ENCODE measurements at places on chromosomes 7 and 10.

DNA sequence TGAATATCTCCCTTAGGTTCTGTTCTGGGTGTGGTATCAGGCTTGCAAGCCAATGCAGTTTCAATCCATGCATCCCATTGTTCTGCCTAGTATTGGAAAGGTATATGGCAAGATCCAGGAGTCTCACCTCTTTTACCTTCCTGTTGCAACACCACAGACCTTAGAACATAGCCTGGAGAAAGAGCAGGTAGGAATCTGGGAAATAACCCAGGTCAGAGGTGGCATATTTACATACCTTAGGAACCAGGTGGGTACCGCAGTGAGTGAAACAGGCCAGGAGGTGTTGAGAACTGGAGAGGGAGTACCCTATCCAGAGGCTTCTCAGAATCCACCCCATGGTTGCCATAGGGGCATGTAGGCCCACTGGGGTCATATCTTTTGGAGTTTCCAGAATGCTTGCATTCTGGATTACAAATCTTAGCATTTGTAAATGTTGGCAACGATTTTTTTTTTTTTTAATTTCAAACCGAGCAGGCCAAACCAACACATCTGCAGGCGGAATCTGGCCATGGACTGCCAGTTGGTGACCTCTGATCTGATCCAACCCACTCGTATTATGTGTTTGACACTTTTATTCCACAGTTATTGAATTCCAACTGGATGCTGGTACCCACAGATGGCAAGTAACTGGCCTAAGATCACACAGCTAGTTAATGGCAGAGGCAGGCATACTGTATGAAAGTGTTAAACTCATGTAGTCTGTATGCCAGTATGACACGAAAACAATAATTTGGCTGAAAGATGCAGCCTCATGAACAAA is 180.3 kb upstream of the TCF7L2 start:
- DNase-seq: no peak

- no peak for DNase-seq
Observed at GRCh38 chr10:101040061-101040460, 9.0 kb downstream of the SFXN3 start.

- no peak for DNase-seq
Observed at GRCh38 chr10:91805110-91805838, 7.0 kb downstream of the TNKS2 start.

- peak; percentile 34 for DNase-seq
Observed at GRCh38 chr10:102269017-102269416, 23.7 kb downstream of the GBF1 start.

GRCh38 chr7:134710854-134711624 is 64.4 kb downstream of the BPGM start:
- DNase-seq: no peak

GRCh38 chr7:155191901-155192478 is 105.7 kb upstream of the INSIG1 start:
- no peak for DNase-seq

DNA sequence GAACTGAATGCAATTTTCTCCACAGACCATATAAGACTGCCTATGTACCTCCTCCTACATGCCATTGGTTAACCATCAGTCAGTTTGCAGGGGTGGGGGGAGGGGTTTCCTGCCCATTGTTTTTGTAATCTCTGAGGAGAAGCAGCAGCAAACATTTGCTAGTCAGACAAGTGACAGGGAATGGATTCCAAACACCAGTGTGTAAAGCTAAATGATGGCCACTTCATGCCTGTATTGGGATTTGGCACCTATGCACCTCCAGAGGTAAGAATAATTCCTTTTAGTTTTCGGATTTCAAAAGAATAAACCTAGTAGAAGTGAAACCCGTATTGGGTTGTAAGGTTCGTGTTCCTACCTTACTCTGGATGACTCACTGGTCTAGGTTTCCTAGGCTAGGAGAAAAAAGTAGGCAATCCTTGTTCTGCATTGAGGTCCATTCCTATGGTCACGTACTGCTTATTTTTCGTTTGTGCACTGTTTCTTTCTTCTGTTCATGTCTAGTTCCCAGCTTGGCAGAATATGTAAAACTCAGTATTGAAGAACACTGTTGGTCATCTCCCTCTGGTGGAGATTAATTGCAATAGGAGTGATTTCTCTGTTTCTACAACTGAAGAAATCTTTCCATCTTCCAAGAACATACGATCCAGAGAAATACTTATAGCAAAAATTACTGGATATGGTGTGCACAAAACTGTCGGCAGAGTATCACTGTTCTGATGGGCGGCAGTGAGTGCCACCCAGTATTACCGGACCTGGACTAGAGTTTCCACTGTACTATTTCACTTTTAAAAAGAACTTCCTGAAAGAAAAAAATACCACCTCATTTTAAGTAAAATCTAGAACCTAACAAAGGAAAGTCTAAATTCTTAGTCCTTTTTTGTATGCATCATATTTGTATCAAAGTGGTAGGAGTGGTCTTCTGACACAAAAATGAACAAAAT is at the start of gene AKR1C3:
Gene AKR1C3 (plus strand): TSS at position 150 of the 941 bp plus-strand sequence. CDS start 31 bp downstream, at position 181.
- peak; percentile 50 for DNase-seq

DNA sequence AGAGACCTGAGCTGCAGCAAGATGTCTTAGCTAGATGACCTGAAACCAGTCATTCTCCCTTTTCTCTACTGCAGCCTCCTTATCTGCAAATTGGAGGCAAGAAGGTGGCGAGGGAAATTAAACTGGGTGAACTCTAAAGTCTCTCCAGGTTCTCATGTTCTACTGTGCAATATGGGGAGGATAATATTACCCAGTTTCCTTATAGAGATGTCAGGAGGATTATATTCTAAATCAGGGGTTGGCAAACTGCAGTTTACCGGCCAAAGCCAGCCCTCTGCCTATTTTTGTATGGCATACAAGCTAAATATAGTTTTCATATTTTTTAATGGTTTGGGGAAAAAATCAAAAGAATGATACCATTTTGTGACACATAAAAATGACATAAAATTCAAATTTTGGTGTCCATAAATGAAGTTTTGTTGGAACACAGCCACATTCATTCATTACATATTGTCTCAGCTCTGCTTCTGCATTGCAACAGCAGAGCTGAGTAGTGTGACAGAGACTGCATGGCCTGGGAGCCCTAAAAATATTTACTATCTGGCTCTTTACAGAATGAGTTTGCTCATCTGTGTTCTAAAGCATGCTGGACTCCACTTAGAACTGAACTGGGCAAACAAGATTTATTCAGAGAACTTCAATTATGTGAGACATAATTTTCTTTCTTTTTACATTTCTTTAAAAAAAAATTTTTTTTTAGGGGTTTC is 19.2 kb upstream of the MALSU1 start:
- DNase-seq: no peak

DNA sequence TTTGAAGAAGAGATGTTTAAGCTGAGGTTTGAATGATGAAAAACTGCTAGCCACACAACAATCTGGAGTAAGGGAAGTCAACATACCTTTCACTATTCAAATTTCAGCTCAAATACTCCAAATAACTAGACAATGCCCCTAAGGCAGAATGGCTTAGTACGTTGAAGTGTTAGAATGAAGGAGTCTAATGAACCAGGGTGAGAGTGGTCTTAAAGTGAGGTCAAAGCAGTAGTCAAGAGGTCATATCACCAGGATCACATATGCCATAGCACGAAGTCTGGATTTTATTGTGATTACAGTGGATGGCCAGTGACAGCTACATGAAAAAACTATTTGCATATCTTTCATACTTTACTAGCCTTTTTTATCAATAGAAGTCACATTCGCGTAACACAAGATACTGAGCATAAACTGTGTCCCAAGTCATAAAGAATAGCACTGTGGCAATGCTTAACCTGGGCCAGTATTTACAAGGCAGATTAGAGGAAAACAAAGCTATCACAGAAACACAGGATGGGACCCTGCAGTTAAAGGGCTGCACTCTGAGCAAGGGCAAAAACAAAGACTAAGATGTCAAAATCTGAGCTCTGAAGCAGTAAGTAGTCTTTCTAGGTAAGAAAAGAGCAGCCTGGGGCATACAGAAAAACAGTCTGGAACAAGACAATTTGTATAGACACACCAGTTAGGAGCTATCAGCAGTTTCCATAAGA is 61.5 kb downstream of the HYCC1 start:
- DNase-seq: no peak

GRCh38 chr10:42428534-42428933 is 209.8 kb downstream of the ZNF33B start:
- DNase-seq: no peak

DNA sequence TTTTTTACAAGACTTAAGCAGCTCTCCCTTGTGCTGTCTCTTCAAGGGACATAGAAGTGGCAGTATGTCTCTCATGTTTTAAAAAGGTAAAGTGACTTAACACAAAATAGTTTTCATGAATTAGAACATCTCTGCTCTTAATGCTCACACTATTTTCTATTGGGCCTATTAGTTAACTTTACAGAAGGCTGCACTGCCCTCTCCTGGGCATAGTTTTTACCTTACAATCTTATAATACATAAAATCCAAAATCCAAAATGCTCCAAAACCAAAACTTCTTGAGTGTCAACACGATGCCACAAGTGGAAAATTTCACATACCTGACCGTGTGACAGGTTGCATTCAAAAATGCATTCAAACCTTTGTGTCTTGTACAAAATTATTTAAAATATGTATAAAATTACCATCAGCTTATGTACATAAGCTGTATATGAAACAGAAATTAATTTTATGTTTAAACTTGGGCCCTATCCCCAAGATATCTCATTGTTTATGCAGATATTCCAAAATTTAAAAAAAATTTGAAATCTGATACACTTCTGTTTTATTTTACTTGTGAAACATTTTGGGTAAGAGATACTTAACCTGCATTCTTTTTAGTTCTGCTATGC is 25.8 kb downstream of the TES start:
- DNase-seq: peak; percentile 70

- DNase-seq: no peak
Observed at GRCh38 chr7:28961972-28962371, 3.8 kb upstream of the TRIL start.

- no peak for DNase-seq
Observed at GRCh38 chr7:107860981-107861652, 29.9 kb upstream of the DLD start.

GRCh38 chr7:29146888-29147609 is 712 bp upstream of the CPVL start:
- DNase-seq: peak; percentile 73

DNA sequence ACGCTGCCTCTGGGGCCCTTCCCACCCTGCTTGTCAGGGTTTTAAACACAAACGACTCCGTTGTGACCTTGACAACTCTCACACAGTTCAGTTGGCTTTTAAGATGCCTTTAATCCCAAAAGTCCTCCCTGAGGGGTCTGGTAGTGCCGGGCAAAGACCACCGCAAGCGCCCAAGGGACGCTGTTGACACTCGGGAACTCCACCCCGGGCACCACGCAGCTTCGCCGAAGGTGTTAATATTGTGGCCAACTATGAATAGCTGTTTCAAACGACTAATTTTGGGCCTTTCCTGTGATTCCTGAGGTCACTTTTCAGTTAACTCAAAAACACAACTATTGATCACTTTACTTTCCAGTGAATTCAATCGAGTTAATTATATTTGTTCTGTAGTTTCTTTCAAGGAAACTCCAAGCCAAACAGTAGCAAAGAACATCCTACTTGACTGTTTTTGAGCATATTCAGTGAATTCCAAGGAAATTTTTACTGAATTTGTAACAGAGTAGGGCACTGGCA is 958 bp upstream of the ESYT2 start:
- DNase-seq: no peak

- DNase-seq: no peak
Observed at GRCh38 chr10:46064269-46064817, 18.3 kb upstream of the MSMB start.

DNA sequence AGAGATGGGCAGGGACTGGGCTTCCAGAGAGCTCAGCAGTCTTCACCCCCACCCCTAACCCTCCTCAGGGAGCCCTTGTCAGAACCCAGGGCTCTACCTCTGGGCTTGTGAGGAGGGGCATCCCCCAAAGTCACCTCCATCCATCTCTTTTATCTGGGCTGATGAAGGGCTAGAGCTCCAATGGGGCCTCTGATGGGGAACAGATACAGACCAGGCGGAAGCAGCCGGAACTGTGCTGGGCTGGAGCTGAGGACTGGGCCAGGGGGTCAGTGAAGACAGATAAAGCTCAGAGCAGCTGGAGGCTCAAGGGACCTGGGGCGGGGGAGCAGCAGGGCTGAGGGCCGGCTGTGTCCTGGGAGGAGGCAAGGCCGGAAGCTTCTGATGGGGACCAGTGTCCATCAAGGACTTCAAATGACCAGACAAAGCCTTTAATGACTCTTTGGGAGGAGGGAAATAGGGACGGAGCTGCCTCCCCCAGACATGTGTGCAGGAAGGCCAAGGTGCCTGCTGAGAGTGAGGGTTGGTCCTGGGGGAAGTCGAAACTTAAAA is 10.2 kb downstream of the KAZALD1 start:
- no peak for DNase-seq

GRCh38 chr10:126081841-126082466 is 185.6 kb downstream of the FANK1 start:
- no peak for DNase-seq

GRCh38 chr10:33331379-33331694 is 3.1 kb downstream of the NRP1 start:
- DNase-seq: no peak

- DNase-seq: no peak
Observed at GRCh38 chr7:147033641-147034040, 917.0 kb downstream of the CNTNAP2 start.

DNA sequence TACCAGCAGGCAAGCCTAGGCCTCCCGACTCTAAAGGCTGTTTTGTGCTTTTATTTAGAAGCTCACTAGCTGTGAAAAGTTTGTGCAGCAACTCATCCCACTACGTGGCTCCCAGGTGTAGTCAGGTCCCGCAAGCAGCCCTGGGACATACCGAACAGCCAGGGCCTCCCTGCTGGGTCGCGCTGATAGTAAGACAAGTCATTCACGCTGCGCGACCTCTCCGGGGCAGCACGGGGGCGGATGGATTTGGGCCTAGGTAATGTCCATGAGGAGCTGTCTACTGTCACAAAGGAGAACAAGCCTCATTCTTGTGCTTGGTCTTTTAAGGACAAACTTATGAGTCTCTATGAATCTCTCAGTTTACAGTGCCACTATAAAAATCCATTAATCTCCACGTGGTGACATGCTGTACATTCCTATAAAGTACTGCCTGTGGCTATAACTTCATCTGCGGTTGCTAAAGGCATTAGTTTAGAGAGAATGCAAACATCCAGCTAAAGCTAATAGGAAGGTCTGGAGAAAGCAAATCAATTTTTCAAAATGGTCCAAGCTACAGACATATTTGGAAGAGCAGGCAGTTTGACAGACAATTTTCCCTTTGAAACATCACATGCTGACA is 546.8 kb downstream of the PHTF2 start:
- DNase-seq: no peak

- no peak for DNase-seq
Observed at GRCh38 chr7:135368416-135369186, 135.0 kb downstream of the STRA8 start.

DNA sequence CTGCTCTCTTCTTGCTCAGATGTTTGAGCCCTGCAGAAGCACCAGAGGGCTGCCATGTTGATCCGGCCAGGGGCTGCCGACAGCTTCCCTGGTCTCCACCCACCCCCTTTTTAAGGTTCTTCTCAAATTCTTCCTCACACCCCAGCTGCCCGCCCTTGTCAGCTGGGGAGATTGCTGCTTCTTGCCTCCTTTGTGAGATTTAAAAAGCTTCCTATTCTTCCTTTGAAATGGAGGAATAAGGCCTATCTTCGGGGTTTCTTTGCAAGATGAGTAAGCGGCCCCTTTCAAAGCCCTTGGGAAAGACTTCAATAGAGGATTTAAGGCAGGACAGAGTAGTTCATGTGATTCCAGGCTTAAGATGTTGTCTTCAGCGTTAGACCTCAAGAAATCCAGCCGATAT is 211.9 kb upstream of the SHH start:
- no peak for DNase-seq
